NCI-H1092 (cell line): ENCODE measurements at places on chromosomes 6 and 20.

DNA sequence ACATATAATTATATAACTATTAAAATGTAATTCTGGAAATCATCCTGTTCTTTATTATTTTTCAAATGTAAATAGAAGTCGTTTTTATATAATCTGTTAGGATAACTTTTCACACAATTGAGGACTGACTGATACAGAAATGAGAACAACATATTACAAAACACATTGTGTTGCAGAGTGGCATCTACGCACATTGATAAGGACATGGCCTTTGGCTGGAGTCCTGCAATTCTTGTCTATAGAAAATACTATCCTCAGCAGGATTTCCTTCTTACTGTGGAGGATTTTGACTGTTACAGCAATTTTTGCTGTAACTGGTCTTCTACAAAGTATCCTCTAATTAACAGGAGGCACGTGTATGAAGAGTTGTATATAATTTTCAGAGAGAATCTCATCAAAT is 19.8 kb downstream of the SH3BGRL2 start:
- no peak for DNase-seq

GRCh38 chr6:137698636-137699030 is 168.4 kb upstream of the TNFAIP3 start:
- DNase-seq: no peak

DNA sequence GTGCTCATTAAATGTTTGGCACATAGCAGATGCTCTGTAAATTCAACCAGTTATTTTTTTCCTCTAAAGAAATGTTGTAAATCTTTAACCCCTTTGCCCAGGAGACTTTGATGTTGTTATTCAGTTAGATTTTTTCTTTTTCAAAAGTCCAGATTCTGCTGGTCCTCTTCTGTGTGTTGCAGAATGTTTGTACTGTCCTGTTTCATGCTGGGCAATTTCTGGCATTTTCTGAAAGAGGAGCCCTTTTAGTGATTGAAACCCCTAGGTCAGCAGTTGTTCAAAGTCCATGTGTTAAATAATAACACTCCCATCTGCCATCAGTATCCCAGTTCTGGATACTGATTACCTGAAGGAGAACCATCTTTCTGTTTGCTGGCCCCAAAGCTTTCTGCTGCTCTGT is 1.3 kb upstream of the SLC17A1 start:
- no peak for DNase-seq

DNA sequence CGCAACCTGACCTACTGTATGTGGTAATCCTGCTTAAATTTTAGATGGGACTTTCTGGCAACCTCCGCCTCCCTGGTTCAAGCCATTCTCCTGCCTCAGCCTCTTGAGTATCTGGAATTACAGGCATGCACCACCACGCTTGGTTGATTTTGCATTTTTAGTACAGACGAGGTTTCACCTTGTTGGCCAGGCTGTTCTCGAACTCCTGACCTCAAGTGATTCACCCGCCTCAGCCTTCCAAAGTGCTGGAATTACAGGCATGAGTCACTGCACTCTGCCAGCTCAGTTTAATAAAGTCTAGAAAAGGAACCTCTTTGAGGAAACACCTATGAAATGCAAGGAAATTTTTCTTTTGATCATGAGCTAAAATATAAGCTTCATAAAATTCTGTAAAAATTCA is 9.0 kb upstream of the PLCB4 start:
- DNase-seq: no peak

- DNase-seq: no peak
These were observed 5.4 kb upstream of the ZNFX1 start for GRCh38 chr20:49283176-49283702.

DNA sequence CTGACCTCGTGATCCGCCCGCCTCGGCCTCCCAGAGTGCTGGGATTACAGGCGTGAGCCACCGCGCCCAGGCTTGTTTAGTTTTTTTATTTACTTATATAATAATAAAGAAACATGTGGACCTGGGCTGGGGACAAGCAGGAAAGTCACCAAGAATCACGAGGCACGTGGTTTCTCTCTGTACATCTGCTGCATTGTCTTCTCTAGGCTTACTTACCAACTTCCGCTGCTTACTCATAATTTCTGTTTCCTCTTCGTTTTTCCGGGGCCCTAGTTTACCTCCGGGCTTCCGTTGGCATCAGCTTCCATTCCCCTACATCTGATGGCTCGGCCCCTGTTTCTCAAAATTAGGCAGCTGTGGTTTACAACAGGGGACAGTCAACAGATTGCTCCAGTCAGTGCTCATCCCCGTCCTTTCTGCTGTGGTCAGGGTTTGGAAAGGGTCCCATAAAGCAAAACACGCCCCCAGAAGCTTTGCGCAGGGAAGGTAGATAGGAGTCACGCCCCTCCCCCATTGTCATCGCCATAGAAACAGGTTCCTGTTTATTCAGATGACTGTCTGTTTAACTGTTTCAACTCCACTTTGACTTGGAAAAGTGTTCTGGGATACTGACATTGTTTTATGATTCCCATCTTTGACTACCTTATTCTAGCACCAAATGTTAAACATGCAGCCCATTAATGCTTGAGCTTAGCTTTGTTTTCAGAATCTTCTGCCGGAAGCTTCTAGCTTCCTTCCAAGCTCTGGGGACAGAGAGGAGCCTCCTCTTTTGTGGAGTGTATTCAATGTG is 31.9 kb upstream of the TXLNB start:
- DNase-seq: no peak

DNA sequence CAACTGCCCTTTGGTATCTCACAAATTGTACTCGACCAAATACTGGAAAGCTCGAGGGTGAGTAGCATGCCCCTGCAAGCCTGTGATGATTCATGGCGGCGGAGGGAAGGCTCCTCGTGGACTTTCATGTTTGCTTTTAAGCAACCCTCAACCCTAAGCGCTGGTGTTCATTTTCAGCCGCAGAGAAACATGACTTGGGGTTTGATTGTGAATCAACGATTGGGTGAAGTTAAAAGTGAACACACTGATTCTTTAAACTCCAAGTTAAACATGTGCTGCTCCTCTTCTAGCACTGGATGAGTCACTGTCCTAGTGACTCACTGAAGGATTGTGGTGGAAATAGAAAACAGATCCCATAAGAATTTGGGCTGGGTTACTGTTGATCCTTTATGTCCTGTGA is 8.3 kb downstream of the CD109 start:
- no peak for DNase-seq

- DNase-seq: peak; percentile 21
These were observed 194.9 kb upstream of the SMLR1 start for GRCh38 chr6:130632277-130632676.

DNA sequence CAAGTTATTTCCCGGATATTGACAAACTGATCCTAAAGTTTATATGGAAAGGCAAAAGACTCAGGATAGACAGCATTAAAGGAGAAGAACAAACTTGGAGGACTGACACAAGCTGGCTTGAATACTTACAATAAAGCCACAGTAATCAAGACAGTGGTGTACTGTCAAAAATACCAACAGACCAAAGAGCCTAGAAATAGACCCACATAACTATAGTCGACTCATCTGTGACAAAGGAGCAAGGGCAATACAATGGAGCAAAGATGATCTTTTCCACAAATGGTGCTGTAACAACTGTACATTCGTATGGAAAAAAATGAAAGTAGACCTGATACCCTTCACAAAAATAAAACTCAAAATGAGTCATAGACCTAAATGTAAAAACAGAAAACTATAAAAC is 46.0 kb downstream of the ABHD12 start:
- DNase-seq: no peak

DNA sequence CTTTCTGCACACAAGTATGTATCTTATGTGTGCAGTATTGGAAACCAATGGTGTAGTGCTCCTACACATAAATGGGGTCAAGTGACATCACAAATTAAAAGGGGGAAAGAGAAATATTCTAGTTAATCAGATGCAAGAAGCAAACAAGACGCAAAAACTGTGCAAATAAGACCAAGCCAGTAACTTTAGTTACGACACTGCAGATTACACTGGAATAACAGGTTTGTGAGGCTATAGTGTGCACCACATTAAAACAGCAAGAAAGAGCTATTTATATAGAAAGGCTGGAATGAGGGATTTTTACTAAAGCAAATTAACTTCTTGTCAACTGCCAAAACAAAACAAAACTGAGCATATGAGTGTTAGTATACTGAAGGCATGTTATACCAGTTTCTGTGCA is 45.8 kb downstream of the NR2E1 start:
- DNase-seq: no peak

- DNase-seq: no peak
These were observed 80.6 kb downstream of the IRAK1BP1 start for GRCh38 chr6:78947962-78948361.

DNA sequence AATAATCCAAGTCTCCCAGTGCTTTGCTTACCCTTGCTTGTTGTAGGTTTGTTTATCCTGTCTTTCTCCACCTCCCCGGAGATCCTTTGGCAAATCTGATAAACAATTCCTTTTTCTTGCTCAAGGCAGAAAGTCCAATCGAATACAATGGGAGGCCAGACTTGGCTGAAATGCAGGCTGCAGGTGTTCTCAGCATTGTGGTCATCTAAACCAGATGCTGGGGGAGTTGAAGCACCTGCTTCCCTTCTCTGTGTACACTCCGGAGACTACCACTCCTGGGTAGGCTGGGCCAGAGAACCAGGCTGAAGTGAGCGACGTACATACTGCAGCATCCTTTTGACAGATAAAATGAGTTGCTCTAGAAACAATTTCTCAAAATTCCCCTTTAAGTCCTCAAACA is 82.6 kb upstream of the PREP start:
- DNase-seq: no peak

DNA sequence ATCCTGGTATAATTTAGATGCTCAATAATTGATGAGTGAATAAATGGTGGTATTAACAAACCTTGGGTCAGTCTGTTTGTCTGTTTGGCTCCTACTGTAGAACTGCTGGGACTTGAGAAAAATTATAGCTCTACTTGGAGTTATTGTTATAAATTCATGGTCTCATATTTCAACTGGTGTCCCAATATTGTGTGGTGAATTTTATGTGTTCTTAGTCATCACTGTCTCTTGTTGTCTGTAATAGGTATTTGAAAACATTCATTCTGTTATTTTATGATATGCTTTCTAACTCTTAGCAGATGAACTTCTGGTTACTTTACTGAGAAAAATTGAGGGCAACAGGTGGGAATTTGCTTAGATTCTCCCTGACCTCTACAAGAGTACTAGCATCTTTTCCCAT is 221.4 kb downstream of the CDKAL1 start:
- DNase-seq: no peak

GRCh38 chr6:3019065-3019464 is 19.4 kb downstream of the NQO2 start:
- DNase-seq: no peak

- no peak for DNase-seq
These were observed 14.4 kb downstream of the MMP24 start for GRCh38 chr20:35240811-35241293.

GRCh38 chr6:54805077-54805476 is 41.5 kb upstream of the FAM83B start:
- no peak for DNase-seq

DNA sequence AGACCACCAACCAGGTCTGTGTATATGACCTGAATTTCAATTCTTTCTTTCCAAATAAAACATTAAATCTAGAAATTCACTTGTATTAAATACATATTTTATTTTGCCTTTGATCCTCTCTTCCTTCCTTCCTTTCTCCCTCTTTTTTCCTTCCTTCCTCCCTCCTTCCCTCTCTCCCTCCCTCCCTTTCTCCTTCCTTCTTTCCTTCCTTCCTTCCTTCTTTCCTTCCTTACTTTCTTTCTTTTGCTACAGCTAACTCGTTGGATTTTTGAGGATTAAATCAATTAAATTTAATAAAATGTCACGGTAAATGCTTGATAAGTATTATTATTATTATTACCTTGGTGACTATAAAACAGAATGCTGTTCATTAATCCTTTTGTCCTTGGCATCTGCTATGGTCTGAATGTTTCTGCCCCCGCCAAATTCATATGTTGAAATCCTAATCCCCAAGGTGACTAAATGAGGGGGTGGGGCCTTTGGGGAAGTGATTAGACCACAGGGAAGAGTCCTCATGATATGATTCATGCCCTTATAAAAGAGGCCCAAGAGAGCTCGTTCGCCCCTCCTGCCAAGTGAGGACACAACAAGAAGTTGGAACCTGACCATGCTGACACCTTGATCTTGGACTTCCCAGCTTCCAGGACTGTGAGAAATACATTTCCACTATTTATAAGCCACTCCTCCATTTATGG is 67.6 kb upstream of the BTBD3 start:
- DNase-seq: no peak

GRCh38 chr6:44047179-44047546 is 80.1 kb downstream of the MRPL14 start:
- no peak for DNase-seq

GRCh38 chr6:52512199-52512598 is 64.7 kb downstream of the TRAM2 start:
- no peak for DNase-seq

DNA sequence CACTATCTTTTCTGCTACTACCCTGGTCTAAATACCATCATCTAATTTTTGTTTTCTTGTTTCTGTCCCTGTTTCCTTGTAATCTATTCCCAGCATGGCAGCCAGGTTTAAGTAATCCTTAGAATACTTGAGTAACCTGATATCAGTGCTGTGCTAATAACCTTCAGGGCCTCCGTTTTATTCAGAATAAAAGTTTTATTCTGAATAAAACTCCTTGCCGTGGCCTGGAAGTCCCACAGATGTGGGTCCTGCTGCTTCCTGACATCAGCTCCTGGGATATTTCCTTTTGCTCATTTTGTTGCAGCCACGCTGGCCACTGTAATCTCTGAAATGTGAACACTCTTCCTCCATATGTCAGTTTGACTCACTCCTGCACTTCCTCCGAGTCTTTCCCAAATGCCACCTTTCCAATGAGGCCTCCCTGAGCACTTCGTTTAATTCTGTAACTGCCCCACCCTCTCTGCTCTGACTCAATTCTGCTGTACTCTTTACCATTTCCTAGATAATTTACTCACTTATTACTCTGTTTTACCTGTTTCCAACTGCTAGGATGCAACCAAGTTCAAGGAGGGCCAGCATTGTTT is 114.0 kb upstream of the FOXA2 start:
- no peak for DNase-seq

DNA sequence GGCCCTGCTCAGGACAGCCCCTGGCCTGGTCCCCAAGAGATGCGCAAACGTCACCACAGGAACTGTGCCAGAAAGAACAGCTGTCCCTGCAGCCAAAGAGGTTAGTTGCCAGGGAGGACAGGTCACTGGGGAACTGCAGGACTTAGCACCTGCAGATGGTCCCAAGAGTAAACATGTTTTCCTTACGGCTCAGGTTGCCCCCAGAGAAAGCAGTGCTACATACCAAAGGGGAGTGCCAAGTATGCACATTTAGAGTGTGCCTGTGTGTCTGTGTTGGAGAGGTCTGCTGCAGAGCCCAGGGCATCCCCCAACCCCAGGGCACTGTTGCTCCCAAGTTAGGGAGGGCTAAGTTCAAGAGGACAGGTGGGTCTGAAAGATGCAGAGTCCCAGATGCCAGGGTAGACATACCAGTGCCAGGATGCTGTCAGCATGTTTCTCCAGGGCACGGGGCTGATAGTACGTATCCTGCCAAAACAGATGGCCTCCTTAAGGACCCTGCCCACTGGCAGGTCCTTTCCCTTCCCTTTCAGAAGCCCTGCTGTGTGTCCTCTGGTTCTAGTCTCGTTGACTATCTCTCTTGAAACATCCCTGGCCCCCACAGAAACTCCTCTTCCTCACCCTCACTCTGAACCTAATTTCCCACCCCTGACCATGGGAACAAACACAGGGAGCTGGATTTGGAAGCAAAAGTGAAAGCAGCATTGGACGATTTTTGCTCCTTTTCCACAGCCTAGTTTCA is 1.3 kb downstream of the ABHD16A start:
- peak; percentile 12 for DNase-seq
